ENCODE measurements at places on chromosomes 16 and 17.

DNA sequence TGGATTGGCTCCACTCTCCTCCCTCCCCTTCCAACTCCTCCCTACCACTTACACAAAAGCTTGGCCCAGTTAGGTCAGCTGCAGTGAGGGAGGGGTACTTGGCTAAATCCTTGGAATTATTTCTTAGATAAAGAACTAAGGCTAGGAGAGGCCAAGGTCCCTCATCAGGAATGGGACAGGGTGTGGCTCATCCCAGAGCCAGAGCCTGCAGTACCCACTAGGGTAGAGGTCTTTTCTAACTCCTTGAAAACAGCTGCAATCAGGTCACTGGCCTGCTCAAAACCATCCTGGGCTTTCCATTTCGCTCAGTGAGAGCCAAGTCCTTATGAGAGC lies 1.9 kb upstream of the SLC46A1 start:
- no peak for DNase-seq

DNA sequence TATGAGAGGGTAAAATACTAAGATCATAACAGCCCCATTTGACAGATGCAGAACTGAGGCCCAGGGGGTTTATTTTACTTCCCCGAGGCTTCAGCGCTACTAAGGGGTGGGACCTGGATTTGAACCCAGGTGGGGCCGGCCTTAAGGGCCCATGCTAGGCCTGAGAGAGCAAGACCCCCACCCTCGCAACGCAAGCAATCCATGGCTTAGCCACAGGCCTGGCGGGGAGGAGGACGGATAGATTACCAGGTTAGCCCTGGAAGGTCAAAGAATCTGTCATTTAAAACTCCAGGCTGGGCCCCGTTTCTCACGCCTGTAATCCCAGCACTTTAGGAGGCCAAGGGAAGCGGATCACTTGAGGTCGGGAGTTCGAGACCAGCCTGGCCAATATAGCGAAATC lies 1.9 kb upstream of the CDH3 start:
- no peak for DNase-seq

DNA sequence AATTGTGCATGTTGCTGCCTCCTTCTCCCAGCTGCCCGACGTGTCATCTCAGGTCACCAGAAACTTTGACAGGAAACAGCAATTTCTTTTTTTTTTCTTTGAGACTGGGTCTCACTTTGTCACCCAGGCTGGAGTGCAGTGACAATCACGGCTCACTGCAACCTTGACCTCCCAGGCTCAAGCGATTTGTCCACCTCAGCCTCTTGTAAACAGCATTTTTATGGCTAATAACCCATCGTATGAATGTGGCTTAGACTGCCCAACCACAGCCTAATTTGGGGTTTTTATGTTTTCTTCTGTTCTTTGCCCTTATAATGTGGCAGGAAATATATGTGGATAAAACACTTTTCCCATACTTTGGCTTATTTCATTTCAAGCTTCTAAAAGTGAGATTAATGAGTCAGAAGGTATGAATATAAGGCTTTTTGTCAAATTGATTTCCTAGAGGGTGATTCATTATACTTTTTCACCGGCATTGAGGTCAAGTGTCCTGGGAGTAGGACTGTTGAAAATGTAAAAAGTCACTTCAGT lies 31.0 kb upstream of the SLC5A10 start:
- DNase-seq, result no peak

GRCh38 chr16:1102921-1103635 lies 7.0 kb upstream of the C1QTNF8 start:
- peak; percentile 30 for DNase-seq

GRCh38 chr16:4611337-4612021 lies 3.2 kb downstream of the UBALD1 start:
- no peak for DNase-seq

DNA sequence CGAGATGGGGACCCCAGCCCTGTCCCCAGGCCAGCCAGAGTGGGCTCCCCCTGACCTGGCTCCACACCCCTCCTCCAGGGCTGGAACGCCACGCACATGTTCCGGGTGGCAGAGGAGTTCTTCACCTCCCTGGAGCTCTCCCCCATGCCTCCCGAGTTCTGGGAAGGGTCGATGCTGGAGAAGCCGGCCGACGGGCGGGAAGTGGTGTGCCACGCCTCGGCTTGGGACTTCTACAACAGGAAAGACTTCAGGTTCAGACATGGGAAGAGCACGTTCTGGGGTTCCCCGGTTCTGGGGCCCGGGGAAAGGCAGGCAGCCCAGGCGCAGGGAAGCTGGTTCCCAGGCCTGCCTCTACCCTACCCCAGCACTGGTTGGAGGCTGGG lies 4.6 kb downstream of the ACE start:
- DNase-seq, result no peak

DNA sequence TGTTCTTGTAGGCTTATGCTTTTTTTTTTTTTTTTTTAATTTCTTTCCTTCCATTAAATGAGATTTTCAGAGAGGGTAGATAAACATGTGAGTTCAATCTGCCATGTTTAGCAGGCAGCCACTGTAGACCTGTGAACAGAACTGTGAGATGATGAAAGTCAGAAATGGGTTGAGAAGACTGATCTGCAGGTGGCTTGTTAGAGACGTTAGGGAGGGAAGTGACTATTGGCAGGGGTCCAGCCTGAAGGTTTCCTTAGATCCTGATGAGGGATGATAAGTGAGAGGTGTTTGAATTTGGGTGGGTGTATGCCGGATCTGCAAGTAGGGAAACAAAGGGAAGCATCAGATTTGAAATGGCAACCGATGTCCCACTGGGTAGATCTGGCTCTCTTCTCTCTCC lies 157.8 kb downstream of the HS3ST3B1 start:
- DNase-seq, result no peak

DNA sequence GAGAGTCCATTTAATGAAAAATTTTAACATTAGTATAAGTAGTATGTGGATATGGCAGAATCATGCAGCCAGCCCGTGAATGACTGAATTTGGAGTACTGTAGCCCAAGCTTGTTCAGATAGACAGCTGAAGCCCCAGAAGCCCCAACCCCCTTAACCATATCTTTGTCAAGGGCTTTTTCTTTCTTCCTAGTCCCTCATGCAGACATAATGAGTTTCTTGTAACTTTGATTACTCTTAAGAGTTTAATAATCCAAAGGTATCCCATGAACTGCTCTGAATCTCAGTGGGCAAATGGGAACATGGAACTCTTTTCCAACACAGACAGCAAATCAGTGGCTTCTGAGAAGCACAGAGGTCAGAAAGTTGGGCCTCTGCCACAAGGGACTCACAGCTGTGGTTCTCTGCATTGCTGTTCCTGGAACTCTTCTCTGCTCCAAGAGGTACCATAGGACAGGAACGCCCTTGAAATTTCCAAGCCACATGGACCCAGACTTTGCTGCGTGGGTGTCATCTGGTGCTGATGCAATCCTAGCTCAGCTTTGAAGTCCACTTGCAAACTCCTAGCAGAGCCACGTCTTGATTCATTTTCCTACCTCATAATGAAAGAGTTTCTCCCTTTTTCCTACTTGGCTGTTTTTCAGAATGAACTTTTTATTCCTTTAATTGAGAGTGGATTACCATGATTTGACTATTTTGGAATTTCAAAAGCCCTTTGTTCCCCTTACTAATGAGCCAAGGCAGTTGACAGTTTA lies 18.1 kb downstream of the LYRM1 start:
- no peak for DNase-seq

GRCh38 chr17:74271281-74271680 lies 2.8 kb upstream of the DNAI2 start:
- DNase-seq, result no peak

Data from stimulated activated CD4-positive, alpha-beta T cell treated with anti-CD3 and anti-CD28 coated beads, Interleukin-1b, Interleukin-23, amount 100 ng/mL, for 1 hour (primary cell).